Activated CD8-positive, alpha-beta T cell treated with anti-CD3 and anti-CD28 coated beads, Interleukin-2, amount 10 ng/mL, durations not matched to agents 7 days and 5 days (primary cell): ENCODE measurements at places on chromosomes 11 and 22. TPM values are rescaled to one million over a fixed set of nuclear protein-coding genes. Genes with fewer than 3 reads are reported as not detected.

Gene CSF2RB
- 1.4 TPM for total RNA-seq

DNA sequence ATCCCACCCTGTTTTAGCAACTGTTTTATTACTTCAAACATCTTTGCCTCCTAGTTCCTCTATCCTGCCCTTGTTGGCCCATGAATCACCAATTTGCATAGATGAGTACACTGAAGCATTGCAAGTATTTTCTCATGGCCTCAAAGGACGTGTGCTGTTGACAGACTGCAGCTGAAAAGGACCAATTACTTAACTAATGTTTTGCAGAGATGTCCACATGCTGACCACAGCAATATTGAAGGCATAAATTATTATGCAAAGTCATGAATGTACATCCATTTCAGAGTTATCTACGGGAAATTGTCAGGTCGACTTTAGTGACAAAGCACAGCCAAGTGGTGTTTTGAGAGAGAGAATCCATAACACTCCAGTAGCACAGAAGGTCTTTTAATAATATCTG, 64.8 kb downstream of the CADM1 start:
- DNase-seq: no peak

Gene TBX10
- total RNA-seq: not detected

GRCh38 chr11:100961633-100962032, 168.0 kb downstream of the PGR start:
- DNase-seq: no peak

GRCh38 chr11:114821621-114822412, 143.5 kb downstream of the NXPE2 start:
- no peak for DNase-seq

Gene LRP4
- total RNA-seq: not detected

GRCh38 chr11:19259487-19260345, 19.0 kb upstream of the E2F8 start:
- peak; percentile 77 for DNase-seq

GRCh38 chr11:115919341-115920091, 415.3 kb upstream of the CADM1 start:
- DNase-seq: no peak

DNA sequence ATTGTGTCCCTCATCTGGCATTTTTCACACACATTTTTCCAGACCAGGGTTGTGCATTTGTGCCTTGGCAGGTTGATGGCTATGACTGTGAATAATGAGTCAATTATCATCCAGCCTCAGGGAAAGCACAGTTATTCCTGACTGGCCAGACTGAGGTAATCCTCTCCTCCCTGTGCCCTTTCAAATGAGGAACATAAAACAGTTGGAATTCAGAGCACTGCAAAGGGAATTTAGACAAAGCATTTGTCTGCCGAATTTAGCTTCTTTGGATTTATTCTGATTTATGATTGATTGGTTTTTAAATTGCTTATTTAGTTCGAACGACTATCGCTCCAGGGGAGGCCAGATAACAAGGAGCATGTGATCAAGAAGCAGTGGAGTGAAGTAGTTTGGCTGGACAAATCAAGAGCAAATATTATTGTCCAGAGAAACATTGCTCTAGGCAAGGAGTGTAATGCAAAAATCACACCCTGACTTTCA, 30.8 kb upstream of the RAG2 start:
- no peak for DNase-seq

DNA sequence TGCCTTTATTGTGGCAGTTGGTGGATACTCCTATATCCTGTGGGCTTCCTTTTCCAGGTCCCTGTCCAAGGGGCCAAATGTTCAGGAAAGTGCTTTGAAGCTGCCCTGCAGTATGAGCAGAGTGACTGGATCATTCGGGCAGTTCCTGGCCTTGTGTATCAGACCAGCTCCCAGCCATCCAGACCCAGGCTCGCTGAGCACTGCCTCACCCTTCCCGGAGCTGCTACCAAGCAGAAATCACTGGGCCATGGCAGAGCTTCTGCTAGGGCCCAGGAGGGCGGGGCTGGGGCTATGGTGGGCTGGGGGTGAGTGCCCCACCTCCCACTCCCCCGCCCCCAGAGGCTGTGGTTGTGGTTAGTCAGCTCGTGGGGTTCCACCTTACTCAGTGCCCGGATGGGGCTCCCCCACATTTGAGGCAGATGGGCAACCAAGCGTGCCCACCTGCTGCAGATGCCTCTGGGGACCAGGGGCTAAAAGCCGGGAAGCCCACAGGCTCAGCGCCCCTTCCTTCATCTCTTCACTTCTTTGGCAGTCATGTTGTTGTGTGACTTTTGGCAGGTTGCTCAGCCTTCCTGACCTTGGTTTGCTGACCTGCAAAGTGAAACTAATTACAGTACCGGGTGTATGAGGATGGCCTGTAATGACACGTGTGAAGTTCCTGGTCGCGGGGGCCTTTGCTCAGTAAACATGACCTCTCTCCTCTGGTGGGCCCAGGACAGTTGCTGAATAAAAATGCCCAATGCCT, 2.1 kb upstream of the LRRC32 start:
- DNase-seq: peak; percentile 54

Gene TREH
- not detected for total RNA-seq

- DNase-seq: no peak
Observed at GRCh38 chr22:17788528-17789378, 14.5 kb upstream of the BID start.

GRCh38 chr22:43891360-43892182, at the start of gene PNPLA5:
Gene PNPLA5, minus strand, starts transcription at chr22:43892013. Its CDS starts 133 bp downstream, at chr22:43891880.
- no peak for DNase-seq

Gene SLC15A3
- total RNA-seq: 2.2 TPM

Gene SLC25A18
- not detected for total RNA-seq

DNA sequence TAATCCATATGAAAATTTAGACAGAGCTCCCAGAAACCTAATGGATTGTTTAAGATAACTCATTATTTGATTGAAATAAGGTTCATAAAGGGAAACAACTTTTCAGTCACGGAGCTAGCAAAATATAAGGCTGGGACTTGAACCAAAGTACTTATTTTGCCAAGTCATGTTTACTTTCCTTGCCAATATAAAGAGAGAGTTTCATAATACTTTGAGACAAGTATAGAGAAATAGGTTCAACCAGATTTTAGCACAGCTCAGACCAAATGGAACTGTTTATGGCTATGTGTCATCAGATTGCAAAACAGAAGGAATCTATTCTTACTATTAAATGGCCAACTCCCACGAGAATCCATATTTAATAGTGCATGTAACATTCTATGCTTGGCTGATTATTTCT, 1517.5 kb upstream of the TENM4 start:
- DNase-seq: no peak

Gene PDGFD
- total RNA-seq: not detected

Gene SYT9
- total RNA-seq: not detected

GRCh38 chr22:26767351-26768155, 110.2 kb downstream of the MIAT start:
- DNase-seq: no peak

DNA sequence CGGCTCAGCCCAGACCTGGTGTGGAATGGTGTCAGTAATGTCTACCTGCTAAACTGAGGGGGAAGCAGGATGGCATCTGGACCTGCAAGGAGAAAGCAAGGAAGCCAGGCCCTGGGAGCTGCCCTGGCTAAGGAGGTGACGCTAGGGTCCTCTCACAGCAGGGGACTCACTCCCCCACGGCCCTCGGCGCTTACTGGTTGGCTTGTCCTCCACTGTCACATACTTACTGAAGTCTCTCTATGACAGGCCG, 48.9 kb downstream of the TPBGL start:
- DNase-seq: no peak

- DNase-seq: no peak
Observed at GRCh38 chr11:80519596-80520506, 1079.0 kb upstream of the TENM4 start.

Gene PMM1
- 38.2 TPM for total RNA-seq

Gene ANO5
- total RNA-seq: 0.08 TPM

DNA sequence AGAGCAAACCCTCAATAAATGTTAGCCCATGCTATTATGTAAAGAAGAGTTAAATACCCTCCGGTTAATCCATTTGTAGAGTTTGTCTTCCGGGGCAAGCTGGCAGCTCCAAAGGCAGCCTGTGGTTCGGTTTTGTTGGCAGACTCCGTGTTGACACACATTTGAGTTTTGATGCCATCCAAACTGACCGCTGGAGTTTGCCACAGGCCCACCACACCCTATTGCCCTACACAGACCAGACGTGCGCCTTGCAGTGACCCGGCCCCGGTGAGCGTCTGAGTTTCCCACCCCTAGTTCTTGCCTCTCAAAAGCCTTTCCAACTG, 25.1 kb downstream of the ELFN2 start:
- DNase-seq: no peak

Gene KMT5B
- total RNA-seq: 21.9 TPM
